Fibroblast of lung (primary cell): ENCODE measurements at places on chromosomes 11 and 22.

DNA sequence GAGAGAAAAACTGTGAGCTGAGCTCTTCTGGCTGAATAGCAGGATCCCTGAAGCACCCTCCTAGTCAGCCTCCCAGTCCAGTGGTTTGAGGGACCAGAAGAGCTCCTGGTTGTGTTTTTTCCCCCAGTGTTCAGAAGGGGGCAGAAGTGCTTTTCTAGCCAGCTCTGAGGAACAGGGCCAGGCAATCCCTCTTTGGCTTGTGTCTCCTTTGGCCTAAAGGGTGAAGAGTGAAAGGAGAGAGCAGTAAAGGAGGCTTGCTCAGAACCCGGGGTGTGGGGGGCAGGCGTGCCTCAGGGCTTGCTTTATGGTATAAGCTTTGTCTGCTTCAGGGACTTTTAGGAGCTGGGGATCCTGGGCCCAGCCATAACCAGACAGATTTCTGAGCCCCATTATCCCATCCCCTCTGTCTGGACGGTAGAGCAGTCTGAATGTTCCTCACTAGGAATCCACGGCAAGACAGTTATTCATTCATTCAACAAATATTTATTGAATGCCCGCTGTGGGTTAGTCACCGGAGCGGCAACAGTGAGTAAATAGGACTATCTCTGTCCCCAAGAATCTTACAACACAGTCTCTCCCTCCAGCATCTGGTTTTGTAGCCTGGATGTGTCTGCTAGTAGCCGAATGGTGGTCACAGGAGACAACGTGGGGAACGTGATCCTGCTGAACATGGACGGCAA, 14.5 kb downstream of the ACP2 start:
- peak; percentile 73 for DNase-seq

DNA sequence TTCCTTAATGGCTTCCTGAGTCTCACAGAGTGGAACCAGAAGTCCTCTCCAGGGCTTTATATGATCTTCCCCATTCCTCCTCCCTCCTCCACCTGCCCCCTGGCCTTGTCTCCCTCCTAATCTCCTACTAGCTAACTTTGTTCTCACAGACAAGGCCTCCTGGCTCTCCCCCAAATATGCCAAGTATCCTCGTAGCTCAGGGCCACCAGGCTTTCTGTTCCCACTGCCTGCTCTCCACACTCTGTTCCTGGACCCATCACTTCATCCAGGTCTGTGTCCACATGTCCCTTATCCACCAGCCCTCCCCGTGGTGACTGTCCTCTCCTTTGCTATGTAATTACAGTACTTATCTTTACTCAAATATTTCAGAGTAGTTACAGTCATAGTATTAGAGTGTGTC, 23.2 kb upstream of the LMO1 start:
- DNase-seq = no peak

DNA sequence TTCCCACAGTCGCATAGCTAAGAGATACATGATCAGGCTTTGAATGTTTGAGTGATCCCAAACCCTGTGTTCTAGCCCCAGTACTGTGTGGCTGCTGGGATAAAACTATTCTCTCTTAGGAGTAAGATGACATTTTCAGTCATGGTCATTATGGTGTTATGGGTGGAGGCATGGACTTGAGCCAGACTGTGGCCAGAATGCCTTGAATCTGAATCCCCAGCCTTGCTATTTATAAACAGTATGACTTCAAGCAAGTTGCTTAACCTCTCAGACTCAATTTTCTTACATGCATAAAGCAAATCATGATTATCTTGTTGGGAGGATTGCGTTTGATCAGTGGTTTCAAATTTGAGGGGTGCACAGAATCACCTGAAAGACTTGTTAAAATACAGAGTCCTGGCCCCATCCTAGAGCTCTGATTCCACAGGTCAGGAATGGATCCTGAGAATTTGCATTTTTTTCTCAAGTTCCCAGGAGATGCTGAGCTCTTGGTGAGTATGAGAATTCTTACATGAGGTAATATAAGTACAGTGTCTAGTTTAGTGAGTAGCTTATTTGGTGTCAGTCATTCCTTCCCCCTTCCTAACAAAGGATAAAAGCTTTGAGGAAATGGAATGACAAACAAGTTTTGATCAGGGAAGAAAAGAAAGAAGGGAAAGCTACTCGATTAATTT, 571.7 kb downstream of the METTL15 start:
- DNase-seq = peak; percentile 82

DNA sequence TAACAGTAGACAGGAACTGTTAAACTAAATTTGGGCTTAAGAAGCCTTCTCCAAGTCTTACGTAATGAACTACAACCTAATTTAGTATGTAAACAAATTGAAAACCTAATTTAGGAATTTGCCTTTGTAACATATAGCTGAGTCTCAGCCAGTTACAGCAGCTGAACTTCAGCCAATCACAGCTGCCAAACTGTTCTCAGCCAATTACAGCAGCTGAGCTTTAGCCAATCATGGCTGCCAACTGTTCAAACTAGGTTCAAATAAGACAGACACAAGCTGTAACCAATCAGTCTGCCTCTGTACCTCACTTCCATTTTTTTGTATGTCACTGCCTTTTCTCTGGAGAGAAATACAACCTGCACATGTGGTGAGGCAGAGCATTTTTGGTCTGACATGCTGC, 95.0 kb upstream of the CD44 start:
- DNase-seq = no peak

DNA sequence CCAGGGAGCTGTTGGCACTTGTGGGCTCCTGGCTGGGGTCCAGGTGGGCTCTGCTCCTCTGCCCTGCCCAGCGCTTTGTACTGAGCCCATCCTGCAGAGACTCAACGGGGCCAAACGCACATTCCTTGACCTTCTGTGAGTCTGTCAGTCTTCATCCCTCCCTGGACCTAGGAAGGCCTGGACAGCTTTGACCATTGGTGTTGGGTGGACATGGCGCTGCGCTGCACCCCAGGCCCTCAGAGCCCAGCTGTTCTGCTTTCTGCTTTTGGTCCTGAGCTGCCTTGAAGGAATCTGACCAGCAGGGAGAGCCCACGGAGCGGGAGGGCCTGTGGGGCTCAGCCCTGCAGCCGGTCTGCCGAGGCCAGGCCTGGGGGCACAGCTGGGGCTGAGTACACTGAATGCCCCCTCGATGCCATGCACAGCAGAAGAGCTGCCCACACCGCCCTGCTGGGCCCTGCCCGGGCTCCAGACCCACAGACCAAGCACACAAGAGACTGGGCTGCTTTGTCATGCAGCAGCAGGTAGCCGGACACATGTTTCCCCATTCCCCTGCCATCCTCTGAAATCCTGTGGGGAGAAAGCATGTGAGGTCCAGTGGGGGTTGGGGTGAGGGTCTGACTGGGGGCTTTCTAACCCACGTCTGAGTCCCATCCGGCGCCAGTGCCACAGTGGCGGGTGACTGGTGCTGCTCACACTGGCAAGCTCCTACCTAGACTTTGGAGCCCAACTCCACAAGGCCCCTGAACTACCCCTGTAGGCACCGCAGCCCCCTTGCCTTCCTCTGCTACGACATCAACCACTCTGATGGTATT, 24.1 kb upstream of the CCDC188 start:
- DNase-seq = no peak

- peak; percentile 100 for DNase-seq
Measured at GRCh38 chr11:12075822-12076821, 34.3 kb upstream of the MICAL2 start.

DNA sequence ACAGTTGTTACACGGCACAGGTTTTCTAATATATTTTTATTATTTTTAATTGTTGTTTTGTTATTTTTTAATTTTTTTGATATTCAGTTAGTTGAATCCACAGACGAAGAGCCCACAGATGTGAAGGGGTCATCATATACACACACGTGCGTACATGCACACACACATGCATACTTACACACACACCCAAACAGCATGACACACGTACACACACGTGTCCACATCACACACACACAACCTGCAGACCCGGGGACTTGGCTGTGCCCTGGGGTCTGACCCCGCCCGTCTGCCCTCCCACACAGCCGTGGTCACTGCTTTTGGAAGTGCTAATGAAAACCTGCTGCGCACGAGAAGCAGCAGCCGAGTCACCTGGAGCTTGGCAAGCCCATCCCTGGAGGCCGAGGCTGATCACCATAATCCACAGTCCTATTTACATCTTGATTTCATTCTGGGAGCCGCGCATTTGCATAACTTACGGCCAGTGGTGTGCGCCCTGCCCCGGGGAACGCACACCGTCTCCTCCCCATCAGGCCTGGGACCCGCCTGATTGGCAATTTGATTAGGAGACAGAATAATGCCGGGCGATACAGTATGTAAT, 110.3 kb downstream of the BRD1 start:
- DNase-seq = no peak

- DNase-seq = no peak
Measured at GRCh38 chr11:76148941-76149613, 57.2 kb downstream of the WNT11 start.

- DNase-seq = no peak
Measured at GRCh38 chr11:120667281-120667680, 155.7 kb downstream of the GRIK4 start.

GRCh38 chr11:108160970-108161566, 39.7 kb downstream of the ACAT1 start:
- no peak for DNase-seq

- DNase-seq = no peak
Measured at GRCh38 chr11:88405853-88406252, 68.3 kb upstream of the CTSC start.

GRCh38 chr11:78202733-78203167, 14.0 kb downstream of the USP35 start:
- no peak for DNase-seq

- DNase-seq = no peak
Measured at GRCh38 chr11:87398931-87399330, 361.2 kb downstream of the TMEM135 start.

- DNase-seq = no peak
Measured at GRCh38 chr11:92475819-92476218, 251.2 kb downstream of the FAT3 start.
